NCI-H1417 treated with DMSO at 0.1 percent for 48 hours (cell line): ENCODE measurements at places on chromosomes 12 and 14.

GRCh38 chr14:36768638-36769337 is 107.1 kb downstream of the PAX9 start:
- no peak for DNase-seq

DNA sequence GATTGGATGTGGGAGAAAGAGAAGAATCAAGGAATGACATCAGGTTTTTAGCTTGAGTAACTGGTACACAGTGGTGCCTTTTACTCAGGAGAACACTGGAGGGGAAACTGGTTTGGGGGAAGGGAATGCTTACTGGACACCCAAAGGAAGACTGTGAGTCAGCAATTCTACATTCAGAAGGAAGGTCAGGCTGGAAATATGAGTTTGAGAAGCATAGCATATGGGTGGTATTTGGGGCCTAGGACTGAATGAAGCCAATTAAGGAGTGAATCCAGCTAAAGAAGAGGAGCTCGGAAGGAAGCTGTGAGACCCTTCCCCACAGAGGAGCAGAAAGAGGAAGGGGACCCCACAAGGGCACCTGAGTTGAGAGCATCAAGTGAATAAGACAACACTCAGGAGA is 35.4 kb downstream of the DMAC2L start:
- no peak for DNase-seq

GRCh38 chr12:67827820-67828383 is 161.3 kb upstream of the IFNG-AS1 start:
- DNase-seq = no peak

- no peak for DNase-seq
Measured at GRCh38 chr14:24315807-24316596, 4.7 kb downstream of the LTB4R start.

DNA sequence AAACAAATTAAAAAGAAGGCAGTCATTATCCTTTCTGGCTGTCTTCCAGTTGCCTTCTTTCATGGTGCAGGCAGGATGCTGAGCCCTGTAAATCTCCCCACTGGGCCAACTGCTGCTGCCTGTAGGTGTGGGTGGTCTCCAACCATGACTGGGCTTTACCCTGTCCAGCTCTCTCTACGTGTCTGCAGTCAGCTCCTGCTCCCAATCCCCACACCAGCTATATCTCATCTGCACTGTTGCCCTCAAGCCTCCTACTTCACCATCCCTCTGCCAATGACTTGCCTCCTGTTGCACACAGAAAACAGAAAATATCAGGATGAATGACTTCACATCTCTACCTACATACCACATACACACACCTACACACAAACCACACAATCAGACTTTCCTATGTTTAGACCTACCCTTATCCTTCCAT is 39.7 kb upstream of the PSMA6 start:
- DNase-seq = no peak

DNA sequence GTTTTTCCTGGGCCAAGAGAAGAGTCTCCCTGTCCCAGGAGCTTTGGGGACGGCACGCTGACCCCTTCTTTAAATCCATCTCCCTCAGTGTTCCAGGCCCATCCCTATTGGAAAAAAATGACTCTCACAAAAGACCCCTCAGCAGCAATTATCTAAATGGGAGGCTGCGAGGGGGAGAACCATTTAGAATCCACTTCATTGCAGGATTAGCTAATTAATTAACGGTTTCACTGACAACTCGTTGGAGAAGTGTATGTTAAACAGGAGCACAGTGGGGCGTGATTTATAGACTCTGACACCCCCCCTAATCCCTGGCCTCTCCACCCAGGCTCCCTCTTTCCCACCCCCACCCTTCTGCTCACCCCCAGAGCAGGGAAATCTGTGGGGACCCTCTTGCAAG is 162.8 kb upstream of the LHX5 start:
- peak; percentile 56 for DNase-seq

DNA sequence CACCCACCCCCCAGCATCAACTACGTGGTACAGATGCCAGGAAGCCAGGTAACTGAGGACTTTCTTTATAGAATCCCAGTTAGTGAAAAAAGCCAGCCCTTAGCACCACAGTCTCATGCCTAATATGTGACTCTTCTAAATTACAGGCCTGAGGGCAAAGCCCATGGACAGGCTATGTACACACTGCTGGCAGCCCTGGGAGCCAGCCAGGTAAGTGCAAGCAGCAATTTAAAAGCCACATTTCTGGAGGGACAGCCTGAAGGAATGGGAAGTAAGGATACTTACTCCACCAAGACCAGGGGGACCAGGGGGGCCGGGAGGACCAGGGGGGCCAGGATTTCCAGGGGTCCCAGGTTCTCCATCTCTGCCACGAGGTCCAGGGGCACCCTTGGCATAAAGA is 7.0 kb downstream of the COL2A1 start:
- DNase-seq = no peak

DNA sequence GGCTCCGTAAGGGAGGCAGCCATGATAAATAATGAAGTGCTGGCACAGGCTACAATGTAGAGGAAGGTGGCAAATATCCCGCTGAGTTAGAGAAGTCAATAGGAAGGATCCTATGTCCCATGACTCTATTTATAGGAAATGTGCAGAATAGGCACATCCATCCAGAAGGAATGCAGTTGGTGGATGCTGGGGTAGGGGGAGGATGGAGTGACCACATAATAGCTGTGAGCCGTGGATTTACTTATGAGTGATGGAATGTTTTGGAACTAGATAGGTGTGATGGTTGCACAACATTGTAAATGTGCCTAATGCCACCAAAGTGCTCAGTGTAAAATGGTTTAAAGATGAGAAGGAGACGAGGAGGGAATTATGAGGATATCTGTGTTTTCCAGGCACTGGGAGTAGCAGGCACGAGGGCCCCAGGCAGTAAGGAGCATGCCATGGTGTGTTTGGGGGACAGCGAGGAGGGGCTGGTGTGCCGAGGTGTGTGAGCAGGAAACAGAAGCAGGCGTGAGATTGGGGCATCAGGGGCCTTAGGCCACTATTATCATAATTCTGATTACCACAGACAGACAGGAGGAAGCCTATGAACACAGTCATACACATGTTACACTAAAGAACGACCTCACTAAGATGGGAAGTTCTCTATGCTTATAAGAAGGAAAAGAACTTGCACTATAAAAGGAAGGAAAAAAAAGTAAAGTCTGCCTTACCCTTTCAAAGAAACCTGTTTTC is 837.3 kb upstream of the TMEM132C start:
- no peak for DNase-seq

DNA sequence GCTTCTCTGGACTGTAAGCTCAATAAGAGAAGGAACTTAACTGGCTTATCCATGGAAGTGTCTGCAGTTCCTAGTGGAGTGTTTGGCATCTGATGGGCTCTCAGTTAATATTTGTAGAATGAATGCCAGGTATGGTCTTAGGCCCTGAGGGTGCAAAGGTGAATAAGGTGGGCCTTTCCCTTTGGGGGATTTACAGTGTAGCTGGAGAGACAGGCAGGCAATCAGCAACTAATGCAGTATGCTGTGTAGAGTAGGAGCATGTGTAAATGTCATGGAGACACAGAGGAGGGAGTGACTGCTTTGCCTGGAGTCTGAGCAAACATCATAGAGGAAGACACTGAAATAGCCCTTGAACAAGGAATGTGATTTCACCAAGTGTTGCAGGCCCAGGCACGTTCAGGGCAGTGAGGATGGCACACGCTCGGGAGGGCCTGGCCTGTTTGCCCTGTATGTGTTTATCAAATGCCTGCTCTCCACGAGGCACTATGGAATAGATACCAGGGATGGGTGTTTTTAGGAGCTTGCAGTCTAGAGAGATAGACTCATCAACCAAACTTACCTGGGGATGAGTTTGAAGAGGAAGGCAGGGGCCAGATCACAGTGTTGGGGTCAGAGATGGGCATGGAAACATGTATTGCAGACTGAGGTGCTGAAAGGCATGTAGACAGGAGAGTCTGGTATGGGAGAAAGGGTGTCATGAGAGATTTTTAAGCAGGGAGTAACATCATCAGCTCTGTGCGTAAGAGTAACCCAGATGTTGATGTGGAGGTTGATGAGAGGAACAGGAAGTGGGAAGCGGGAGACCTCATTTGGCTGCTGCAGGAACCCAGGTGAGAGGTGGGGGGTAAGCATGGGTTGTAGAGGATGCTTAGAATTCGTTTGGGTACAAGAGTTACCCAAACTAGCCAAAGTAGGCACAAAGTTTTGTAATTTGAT is 54.1 kb downstream of the PLXNC1 start:
- DNase-seq = no peak

DNA sequence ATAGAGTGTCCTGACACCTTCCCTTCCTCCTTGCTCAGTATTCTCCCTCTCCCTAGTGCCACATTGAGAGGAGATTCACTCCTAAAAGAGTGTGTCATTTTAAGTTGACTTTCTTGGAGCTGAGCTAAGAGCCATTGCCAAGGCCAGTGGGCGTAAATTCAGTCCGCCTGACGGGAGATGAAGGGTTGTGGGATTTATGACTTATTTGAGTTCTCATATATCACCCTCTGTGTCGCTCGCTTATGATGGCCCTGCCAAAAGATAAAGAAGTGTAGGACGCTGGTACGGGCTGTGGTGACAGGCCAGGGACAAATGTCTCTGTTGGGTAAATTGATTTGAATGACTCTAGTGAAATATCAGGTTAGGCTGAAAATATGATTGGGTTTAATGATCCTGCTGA is 867.4 kb downstream of the NRXN3 start:
- no peak for DNase-seq

DNA sequence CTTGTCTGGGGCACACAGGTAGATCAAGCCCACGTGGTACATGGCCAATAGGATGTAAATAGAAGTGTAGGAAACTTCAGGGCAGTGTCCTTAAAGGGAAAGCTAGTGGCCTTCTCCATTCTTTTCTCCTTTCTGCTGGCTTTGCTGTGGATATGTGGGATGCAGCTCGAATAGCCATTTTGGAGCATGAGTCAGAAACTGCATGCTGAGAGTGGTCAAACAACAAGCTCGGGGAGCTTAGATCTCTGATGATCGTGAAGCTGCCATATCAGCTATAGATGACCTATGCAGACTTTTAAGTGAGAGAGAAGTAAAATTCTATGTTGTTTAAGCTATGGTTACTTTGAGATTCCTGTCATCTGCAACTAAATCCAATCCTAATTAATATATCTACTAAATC is 241.3 kb upstream of the DAAM1 start:
- DNase-seq = no peak

DNA sequence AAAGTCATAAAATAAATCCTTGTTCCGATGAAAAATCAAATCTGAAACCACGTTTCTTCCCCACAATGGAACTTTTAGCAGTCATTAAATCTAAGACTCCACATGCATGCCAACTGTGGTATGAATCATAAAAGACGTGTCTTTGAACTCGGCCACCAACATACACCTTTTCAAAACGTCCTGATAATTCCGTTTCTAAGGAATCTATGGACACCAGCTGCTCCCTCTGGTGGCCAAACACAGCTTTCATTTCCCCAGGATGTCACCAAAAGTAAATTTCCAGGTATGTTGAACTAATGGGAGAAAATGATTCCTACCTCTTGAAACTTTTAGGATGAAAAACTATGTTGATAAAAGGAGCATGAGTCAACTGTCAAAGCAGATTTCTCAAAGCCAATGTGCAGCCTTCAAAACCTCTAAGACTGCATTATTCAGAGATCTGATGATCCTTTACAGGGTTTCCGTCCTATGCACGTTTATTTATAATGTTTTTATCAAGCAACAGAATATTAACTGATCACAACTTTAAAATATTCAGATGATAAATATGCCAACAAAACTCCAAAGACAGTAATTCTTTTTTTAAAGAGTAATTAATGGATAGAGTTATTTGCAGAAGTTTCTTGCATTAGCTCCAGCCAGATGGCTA is 96.2 kb downstream of the CIT start:
- DNase-seq = no peak

- DNase-seq = no peak
Measured at GRCh38 chr12:118526255-118527095, 150.1 kb downstream of the SUDS3 start.

- DNase-seq = no peak
Measured at GRCh38 chr12:4143896-4144295, 129.7 kb upstream of the CCND2 start.

DNA sequence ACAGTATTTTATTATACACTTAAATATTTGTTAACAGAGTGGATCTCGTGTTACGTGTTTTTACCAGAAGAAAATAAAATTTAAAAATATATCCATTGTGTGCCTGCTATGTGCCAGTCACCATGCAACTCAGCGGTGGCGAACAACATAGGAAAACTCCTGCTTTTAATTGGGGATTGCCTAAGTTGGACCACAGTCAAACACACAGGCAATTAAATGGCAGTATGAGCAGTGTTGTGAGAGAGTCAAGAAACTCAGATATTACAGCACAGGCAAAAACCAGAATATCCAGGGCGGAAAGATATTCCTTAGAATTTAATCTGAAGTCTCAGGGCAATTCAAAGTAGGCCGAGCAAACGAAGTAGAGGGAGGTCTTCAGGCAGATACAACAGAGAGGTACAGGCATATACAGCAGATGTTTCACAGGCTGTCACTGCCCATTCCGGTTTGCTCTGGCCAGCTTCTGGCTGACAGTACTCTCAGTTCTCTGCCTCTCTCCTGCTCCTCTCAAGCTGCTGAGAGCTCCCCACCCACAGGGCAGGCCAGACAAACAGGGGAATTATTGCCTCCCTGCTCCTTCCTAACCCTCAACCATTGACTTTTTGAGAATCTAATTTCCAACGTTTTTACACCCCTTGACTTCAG is 540.2 kb upstream of the TMEM132C start:
- no peak for DNase-seq

DNA sequence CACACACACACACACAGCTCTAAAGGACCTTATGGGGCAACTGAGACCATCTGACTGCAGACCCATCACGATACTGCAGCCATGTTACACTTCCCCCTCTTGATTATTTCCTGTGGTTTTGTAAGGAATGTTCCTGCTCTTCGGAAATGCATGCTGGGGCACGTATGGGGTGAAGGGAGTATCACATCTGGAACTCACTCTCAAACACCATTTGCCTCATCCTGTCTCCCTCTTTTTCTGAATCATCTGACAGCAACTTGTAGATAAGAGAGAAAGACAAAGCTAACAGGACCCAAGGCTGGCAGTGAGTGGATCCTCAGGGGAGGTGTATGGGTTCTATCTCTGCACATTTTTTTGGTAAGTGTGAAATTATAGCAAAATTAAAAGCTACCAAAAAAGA is 50.3 kb downstream of the RIMBP2 start:
- no peak for DNase-seq

- no peak for DNase-seq
Measured at GRCh38 chr12:110883251-110883650, 36.5 kb downstream of the CCDC63 start.

DNA sequence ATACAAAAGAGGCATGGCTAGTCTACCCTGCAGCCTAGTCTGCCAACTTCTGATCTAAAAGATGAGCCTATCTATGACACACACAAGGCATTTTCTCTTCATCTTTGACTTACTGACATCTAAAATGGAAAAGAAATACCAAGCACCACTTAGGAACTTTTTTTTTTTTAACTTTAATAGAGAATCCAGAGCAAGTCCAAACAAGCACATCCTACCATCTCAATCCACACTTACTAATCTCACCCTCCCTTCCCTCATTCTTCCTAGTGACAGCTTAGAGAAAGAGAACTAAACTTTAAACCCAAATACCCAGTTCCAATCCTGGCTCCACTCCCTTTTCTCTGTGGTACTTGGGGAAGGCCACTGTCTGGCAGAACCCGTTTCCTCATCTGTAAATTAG is 31.8 kb downstream of the BDKRB1 start:
- DNase-seq = no peak

- no peak for DNase-seq
Measured at GRCh38 chr12:99152337-99152736, 495.2 kb upstream of the GARIN6 start.

GRCh38 chr14:40618225-40618898 is 988.3 kb upstream of the LRFN5 start:
- DNase-seq = no peak

- DNase-seq = no peak
Measured at GRCh38 chr14:69079188-69079742, 73.7 kb downstream of the DCAF5 start.

- no peak for DNase-seq
Measured at GRCh38 chr12:111056618-111057521, 136.5 kb upstream of the MYL2 start.
